ENCODE measurements at places on chromosomes 13 and 19. TPM values are rescaled to one million over a fixed set of nuclear protein-coding genes. Genes with fewer than 3 reads are reported as not detected.

DNA sequence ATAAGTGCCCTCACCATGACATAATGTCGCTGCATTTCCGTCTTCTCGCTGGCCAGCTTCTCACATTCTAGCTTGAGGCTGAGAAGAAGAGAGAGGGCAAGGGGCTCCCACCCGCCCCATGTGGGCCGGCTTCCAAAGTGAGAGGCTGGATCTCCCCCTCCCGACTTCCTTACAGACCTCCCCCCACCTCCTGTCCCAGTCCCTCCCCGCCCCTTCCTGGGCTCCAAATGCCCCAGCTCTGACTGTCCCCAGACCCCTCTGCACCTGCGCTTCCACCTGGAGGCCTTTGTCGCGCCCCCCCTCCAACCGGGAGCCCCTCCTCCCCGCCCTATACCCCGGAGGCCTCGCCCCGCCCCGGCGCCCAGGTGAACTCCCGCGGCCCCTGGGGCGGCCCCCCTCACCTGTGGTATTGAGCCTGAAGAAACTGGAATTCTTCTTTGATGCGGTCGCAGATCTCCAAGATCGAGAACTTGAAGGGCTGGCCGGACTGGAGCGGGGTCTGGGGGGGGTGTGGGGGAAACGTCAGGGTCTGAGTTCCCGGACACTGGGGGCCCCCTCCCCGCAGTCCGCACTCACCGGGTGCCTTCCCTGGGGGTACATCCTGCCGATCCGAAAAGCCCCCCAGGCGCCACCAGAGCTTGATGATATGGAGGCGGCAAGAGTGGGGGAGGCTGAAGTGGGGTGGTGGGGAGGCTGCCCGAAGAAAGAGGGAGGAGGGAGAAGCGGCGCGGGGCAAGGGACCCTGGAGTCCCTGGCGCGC lies 595 bp downstream of the TLE2 start:
- DNase-seq, result no peak

- DNase-seq, result no peak
These were observed 66.9 kb upstream of the POSTN start for GRCh38 chr13:37665420-37665819.

GRCh38 chr19:12730064-12730463 lies 4.4 kb downstream of the TRIR start:
- no peak for DNase-seq

DNA sequence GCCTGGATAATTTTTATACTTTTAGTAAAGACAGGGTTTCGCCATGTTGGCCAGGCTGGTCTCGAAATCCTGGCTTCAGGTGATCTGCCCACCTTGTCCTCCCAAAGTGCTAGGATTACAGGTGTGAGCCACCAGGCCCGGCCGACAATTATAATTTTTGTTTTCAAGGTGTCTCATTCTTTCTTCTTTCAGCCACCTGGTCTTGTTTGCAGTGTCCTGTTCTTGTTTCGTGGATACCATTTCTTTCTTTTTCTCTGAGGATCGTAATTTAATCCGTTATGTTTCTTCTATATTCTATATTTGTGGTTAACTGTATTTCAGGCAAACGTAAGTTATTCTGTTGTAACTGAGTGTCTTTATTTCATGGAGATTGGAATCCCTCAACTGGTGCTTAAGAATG lies 15.7 kb downstream of the TIMM13 start:
- DNase-seq, result no peak

DNA sequence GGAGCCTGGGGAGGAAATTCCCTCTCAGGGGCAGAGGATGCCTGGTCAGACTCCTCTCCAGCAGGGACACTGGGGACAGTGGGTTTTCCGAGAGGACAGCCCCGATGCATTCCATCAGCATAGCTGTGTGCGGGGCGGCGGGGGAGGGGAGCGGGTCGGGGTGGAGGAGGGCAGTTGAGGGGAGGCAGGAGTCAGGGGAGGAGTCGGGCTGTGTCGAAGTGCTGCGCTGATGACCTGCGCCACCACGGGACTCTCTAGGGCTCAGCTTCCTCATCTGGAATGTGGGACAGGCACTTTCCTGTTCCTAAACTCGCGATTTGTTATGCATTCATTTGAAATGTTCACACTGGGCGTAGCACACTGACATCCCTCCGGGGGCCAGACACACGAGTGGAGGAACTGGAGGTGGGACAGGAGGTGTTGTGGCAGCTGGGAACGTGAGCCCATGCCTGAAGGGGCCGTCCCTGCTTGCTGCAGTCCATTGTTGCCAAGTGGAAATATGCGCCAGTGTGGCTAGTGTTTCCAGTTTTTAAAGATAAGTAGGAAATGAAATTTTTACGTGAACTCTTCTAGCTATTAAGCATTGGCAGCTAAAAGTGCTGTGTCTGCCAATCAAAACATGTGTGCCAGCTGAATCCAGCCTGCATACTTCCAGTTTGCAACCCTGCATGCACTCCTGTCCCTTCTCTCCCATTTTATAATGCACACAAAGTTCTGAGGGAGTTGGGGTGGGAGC lies 43.3 kb downstream of the FLT1 start:
- DNase-seq, result no peak

- peak; percentile 75 for DNase-seq
These were observed 25.2 kb upstream of the CEACAM1 start for GRCh38 chr19:42553292-42554045.

- no peak for DNase-seq
These were observed 698 bp downstream of the KANK2 start for GRCh38 chr19:11196406-11197287.

The DAND5 gene
- 0.06 TPM for total RNA-seq

The CYP4F2 gene
- total RNA-seq, result 3.8 TPM

The SYNGR4 gene
- 0.35 TPM for total RNA-seq

The ERFL gene
- not detected for total RNA-seq
